ENCODE measurements at places on chromosomes 5 and 9.

- DNase-seq, result no peak
Measured at GRCh38 chr5:173394701-173395100, 66.5 kb upstream of the STC2 start.

GRCh38 chr5:172585114-172585513 is 55.9 kb upstream of the NEURL1B start:
- DNase-seq, result no peak

GRCh38 chr5:13553896-13554295 is 390.6 kb downstream of the DNAH5 start:
- no peak for DNase-seq

DNA sequence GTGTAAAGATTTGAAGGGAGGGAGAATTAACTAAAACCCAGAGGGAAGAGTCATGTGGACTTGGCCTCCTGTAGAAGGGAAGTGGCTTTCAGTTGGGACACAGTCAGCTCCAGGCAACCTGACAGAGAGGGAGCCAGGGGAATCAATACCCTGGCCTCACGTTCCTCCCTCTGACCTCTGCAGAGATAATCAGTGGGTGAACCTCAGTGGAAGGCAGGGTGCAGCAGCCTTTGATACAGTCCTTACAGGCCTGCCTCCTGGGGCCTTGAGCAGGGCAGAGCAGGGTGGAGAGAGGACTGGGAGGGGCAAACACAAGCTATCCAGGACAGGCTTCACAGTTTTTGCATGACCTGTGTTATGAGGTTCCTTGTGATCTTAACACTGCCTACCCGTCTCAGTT is 61.9 kb upstream of the GPBP1 start:
- DNase-seq, result no peak

- DNase-seq, result no peak
Measured at GRCh38 chr5:137632716-137633115, 103.2 kb downstream of the KLHL3 start.

DNA sequence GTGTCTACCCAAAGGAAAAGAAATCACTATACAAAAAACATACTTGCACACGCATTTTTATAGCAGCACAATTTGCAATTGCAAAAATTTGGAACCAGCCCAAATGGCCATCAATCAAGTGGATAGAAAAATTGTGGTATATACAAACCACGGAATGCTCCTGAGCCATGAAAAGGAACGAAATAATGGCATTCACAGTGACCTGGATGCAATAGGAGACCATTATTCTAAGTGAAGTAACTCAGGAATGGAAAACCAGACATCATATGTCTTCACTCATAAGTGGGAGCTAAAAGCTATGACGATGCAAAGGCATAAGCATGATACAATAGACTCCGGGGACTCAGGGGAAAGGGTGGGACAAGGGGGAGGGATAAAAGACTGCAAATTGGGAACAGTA is 78.4 kb downstream of the ENC1 start:
- DNase-seq, result no peak

DNA sequence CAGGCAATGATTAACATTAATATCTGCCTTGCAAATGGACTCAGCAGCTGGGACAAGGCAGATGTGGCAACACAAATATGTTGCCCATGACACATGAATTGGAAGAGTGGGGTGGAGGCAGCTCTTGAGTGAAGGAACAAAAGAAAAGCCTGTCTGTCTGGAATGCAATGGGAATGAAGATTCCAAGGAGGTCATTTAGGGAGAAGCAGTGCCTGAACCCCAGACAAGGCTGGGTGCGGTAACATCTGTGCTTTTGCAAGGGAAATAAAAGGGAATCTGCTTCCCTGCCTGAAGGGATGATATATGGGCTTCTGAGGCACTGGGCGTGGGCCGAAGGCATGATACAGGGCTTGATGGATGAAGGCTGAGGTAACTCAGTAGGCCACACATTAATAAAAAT is 94.1 kb upstream of the TRIM32 start:
- DNase-seq, result peak; percentile 32

GRCh38 chr9:72333709-72334108 is 31.3 kb downstream of the ZFAND5 start:
- DNase-seq, result no peak

GRCh38 chr5:116487045-116487444 is 87.6 kb downstream of the SEMA6A start:
- DNase-seq, result no peak

- no peak for DNase-seq
Measured at GRCh38 chr5:11191673-11192072, 430.6 kb upstream of the DAP start.

- DNase-seq, result no peak
Measured at GRCh38 chr5:1536322-1536845, 12.6 kb upstream of the LPCAT1 start.

DNA sequence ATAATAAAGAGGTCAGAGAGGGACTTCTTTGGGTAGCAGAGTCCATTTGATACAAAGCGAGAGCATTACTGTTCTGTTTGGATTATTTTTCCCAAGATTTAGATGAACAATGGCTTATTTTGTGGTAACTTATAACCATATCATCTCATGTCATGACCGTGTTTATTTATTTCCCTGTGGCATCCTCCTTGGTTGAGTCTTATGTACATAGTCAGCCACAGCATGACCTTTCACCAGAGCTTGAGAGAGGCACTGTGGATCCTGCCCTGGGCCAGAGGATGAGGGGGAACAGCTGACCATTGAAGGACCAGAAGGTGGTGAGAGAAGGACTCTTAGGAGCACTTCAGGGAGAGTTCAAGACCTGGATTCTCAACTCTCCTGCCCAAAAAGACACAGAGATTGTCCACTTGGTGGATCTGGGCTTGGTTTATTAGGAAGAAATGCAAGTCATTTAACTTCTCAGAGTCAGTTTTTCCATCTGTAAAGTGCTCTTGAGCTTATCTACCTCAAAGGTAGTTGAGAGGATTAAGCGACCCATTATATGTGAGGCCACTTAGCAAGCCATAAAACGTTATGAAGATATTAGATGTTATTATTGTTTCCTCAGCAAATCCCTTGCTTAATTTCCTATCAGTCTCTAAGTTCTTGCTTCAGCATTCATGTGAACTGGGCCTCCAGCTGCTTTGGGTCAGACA is 51.4 kb downstream of the PPIC start:
- no peak for DNase-seq

- no peak for DNase-seq
Measured at GRCh38 chr5:88607492-88607891, 275.5 kb downstream of the MEF2C start.

DNA sequence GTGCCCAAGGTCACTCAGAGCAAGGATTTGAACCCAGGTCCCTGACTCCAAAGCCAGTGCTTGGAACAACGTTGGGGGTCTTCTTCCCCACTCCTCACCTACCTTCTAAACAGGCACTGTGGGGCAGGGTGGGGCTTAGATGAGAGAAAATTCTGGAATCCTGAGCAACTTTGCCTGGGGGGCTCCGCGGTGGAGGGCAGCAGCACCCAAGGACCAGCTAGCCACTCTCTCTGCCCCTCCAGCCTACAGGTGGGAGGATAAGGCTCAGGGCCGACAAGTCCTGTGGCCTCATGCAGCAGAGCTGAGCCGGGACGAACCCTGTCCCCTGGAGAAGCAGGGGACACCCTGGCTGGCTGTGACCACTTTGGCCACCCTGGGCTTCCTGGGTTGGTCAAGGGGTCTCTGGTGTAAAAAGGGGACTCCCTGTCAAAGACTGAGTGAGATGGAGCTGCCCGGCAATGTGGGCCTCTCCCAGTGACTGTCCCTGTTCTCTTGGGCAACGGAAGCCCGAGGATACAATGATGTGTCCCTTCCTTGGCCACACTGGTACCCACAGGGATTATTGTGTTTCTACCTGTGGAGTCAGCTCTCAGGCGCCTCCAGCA is 26.5 kb downstream of the CEL start:
- DNase-seq, result no peak

DNA sequence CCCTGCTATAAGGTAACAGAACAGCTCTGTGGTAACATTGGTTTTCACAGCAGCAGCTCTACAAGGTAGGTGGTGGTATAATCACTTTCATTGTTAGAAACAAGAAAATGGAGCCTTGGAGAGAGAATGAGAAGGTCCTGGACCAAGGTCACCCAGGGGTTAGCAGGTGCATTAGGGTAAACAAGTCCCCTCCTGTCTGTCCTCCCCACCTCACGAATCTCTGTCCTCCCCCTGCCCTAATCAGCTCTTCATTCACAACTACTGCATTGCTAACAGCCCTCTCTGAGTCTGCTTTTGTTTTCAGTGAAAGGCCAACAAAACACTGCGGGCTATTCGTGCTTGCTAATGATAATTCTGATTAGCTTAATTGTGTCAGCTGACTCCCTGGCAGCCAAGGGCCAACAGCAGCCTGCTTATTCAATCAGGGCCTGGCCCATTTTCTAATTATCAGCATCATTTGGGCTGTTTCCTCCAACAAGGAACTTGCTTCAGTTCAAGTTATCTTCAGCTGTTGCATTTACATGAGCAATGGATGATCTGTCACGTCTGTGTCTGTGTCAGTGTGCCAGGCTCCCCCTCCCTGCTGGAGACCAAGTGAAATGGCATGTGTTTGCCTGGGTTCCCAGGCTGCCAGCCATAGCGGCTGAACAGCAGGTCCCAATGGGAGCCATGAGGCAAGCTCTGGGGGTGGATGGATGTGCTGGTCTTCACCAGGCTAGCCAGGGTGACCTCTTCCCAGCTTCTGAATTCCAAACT is 56.7 kb upstream of the EQTN start:
- no peak for DNase-seq

GRCh38 chr5:145587710-145588109 is 247.4 kb downstream of the PRELID2 start:
- peak; percentile 83 for DNase-seq

GRCh38 chr9:103803245-103803644 is 290.9 kb upstream of the SMC2 start:
- no peak for DNase-seq

All from fibroblast of pulmonary artery (primary cell).